COLO829 (cell line): ENCODE measurements at places on chromosomes 4 and X.

- no peak for DNase-seq
Measured at GRCh38 chrX:67651437-67652142, 107.8 kb downstream of the AR start.

GRCh38 chrX:46683048-46683447 lies 75.9 kb downstream of the SLC9A7 start:
- DNase-seq: no peak

- DNase-seq: no peak
Measured at GRCh38 chrX:24030597-24030996, 3.6 kb upstream of the KLHL15 start.

DNA sequence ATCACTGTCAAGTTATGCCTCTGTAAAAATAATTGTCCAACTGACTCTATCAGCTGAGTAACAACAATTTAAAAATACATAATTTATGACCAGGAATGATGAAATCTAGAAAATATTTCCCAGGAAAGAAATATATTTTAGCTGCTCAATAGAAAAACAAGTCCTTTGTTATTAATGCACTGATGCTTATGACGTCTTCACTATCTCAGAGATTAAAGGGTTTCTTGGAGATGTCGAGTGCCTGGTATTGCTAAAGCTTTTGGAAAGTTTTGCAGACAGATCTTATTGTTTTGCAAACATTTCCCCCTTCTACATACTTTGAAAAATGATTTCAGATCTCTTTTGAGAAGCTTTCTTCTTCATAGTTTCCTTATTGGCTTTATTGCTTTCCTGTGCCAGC lies 154.6 kb upstream of the RPS6KA3 start:
- DNase-seq: no peak

GRCh38 chr4:170888660-170889059 lies 798.9 kb upstream of the AADAT start:
- no peak for DNase-seq

- no peak for DNase-seq
Measured at GRCh38 chrX:153953892-153954557, 9.6 kb upstream of the RENBP start.

GRCh38 chr4:15488658-15489470 lies 19.2 kb downstream of the CC2D2A start:
- DNase-seq: no peak

- no peak for DNase-seq
Measured at GRCh38 chr4:141540643-141541042, 95.7 kb upstream of the IL15 start.

GRCh38 chr4:187183346-187183745 lies 459.7 kb upstream of the FAT1 start:
- DNase-seq: no peak
